ENCODE measurements at places on chromosomes 1 and 21.

DNA sequence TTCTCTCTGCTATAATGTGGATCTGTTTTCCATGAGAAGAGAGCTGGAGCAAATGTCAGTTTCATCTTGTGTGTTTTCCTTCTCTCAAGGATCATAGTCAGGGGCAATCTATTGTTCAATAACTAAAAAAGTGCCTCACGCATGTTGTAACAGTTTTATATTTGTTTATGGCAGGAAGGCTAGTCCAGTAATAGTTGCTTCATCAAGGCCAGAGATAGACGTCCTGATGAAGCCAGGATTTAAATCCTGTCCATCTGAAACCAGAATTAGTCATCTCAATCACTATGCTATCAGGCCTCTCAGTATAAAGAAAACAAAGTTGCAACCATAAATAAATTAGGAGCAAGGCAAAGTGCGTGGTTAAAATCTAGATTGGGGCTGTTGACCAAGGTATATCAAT lies 30.2 kb upstream of the DUSP10 start:
- DNase-seq = no peak

DNA sequence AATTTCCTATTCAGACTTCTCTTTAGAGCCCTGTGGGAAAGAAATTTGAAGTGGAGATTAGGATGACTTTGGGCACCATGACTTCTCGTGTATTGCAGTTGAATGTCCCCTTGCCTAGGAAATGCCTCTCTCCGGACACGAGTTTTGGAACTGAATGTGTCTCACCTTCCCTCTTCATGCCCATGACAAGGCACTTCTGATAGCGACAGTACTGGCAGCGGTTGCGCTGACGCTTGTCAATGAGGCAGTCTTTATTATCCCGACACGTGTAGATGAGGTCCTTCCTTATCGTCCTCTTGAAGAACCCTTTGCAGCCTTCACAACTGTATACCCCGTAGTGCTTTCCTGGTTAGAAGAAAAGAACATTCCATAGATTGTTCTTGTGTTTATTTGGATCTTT lies 28.1 kb downstream of the RXRG start:
- no peak for DNase-seq

GRCh38 chr1:67767103-67767782 lies 66.0 kb downstream of the GNG12 start:
- DNase-seq = no peak

- peak; percentile 46 for DNase-seq
Observed at GRCh38 chr1:157073944-157074685, 25.5 kb downstream of the ETV3L start.

- DNase-seq = no peak
Observed at GRCh38 chr1:201185527-201186128, 5.0 kb upstream of the IGFN1 start.

- no peak for DNase-seq
Observed at GRCh38 chr1:109256085-109256484, 6.7 kb downstream of the CELSR2 start.

- DNase-seq = no peak
Observed at GRCh38 chr1:109559995-109560394, 11.6 kb downstream of the GNAI3 start.

DNA sequence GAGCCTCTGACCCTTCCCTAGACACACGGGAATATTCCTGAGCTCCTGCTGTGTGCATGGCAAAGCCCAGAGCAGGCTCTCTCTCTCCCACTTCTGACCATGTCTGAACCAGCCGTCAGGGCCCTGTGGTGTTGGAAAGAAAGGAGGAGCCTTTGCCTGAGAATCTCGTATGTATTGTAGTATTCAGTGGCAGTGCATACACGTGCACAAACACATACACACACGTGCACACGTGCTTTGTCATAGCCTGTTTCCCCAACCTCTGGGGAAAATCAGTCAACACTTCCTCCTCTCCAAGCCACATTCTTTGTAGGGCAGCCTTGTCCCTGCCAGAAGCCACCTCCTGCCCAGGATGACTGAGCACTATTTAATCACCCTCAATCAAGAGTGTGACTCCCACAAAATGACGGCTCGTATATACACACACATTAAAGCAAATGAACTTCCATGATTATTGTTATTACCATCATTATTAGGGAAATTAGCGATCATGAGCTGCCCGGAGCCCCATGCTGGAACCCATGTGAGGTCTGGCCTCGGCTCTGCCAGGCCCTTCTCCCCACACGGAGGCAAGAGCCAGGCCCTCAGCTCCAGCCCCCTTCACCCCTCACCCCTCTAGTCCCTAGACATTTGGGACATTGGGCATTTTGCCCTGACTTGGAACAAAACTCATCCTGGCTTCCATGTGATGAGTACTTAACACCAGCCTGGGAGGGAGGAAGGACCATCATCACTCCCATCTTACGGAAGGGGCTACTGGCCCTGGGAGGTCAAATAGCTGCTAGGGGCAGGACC lies 331.9 kb downstream of the NPHP4 start:
- no peak for DNase-seq

DNA sequence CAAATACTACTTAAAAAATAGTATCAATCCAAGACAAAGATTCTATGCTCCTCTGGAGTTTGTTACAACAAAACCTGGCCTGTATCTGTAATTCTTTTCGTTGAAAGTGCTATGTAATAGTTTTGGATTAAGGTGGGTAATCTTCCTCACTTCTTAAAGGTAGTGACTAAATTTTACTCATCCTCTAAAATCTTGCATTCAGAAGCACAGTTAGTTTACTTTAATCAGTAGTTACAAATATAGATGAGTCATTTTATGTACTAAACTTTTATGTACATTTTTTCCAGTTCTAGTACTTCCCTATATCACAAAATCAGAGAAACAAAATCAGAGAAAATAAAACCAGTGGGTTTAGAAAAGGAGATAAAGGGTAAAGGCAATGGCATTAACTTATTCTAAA lies 51.3 kb downstream of the ZNHIT6 start:
- DNase-seq = no peak

GRCh38 chr1:64060611-64061302 lies 142.7 kb upstream of the UBE2U start:
- DNase-seq = no peak

Data from pons (tissue), 1 donor.